Panc1 (cell line): ENCODE measurements at places on chromosomes 1 and 21. TPM values are rescaled to one million over a fixed set of nuclear protein-coding genes. Genes with fewer than 3 reads are reported as not detected.

PTPRC gene
- total RNA-seq: 1.4 TPM

ADCY10 gene
- 0.10 TPM for total RNA-seq

HAPLN2 gene
- 0.21 TPM for total RNA-seq

ELF3 gene
- total RNA-seq: 126 TPM

TFF3 gene
- 8.9 TPM for total RNA-seq

PSRC1 gene
- total RNA-seq: 40.6 TPM

SYDE2 gene
- 18.2 TPM for total RNA-seq

CHI3L2 gene
- total RNA-seq: 0.77 TPM

TBX15 gene
- total RNA-seq: 1.9 TPM

SLC16A4 gene
- total RNA-seq: 0.46 TPM

SLAMF7 gene
- 0.21 TPM for total RNA-seq
